ENCODE measurements at places on chromosomes 5 and 9. TPM values are rescaled to one million over a fixed set of nuclear protein-coding genes. Genes with fewer than 3 reads are reported as not detected.

DNA sequence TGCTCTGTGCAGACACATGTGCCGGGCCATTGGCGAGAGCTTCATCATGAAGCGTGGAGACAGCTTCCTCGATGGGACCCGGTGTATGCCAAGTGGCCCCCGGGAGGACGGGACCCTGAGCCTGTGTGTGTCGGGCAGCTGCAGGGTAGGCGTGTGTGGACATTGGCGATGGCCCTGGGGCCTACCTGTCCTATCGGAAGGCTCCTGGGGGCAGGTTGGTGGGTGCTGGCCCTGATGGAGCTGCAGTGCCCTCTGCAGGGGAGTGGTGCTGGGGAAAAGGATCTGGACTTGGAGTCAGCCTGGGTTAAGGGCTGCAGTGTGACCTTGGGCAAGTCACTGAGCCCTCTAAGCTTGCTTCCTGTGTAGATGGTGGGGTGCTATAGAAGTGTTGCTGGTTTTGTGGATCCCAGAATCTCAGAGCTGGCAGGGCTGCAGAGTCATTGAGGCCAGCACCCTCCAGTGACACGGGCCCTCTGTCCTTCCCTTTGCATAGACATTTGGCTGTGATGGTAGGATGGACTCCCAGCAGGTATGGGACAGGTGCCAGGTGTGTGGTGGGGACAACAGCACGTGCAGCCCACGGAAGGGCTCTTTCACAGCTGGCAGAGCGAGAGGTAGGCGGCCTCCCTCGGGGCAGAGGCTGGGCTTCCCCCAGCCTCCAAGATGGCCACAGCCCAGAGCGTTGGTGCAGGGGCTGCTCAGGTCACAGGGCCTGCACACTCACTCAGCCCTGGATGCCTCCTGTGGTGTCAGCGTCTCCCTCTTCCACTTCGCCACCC, 15.8 kb downstream of the ADAMTS13 start:
- no peak overlapping the region for H3K4me3 ChIP-seq
- peaks cover 37% of the 10 kb centered on the region for H3K27me3 ChIP-seq
- no peak overlapping the region for H3K27ac ChIP-seq
- DNase-seq = no peak
- H3K4me1 ChIP-seq = no peaks in the 10 kb centered on the region
- H3K36me3 ChIP-seq = no peaks in the 10 kb centered on the region

GRCh38 chr5:9288234-9288633, 257.6 kb downstream of the SEMA5A start:
- H3K27ac ChIP-seq = no peak overlapping the region
- H3K4me1 ChIP-seq = peaks cover 29% of the 10 kb centered on the region
- no peaks in the 10 kb centered on the region for H3K27me3 ChIP-seq

DNA sequence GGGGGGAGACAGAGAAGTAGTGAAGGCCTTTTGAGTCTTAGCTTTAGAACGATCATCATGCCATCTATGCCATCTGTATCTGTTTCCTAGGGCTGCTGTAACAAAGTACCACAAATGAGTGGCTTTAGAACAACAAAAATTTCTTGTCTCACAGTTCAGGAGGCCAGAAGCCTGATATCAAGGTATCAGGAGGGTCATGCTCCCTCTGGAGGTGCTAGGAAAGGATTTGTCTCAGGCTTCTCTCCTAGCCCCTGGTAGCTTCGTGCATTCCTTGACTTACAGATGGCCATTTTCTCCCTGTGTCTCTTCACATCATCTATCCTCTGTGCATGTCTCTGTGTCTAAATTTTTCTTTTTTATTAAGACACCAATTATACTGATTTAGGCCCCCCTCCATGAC, 5.2 kb downstream of the CARD6 start:
- no peak for DNase-seq
- peaks cover 3% of the 10 kb centered on the region for H3K36me3 ChIP-seq
- H3K27me3 ChIP-seq = peaks cover 4% of the 10 kb centered on the region
- no peak overlapping the region for H3K27ac ChIP-seq
- no peak overlapping the region for H3K4me3 ChIP-seq

GRCh38 chr5:31936683-31937082, 237.4 kb downstream of the GOLPH3 start:
- DNase-seq = no peak
- H3K36me3 ChIP-seq = no peaks in the 10 kb centered on the region
- peaks cover 34% of the 10 kb centered on the region for H3K27me3 ChIP-seq
- no peak overlapping the region for H3K4me3 ChIP-seq

Gene GABBR2
- total RNA-seq = 3.1 TPM

Gene SELENOP
- total RNA-seq = not detected
